Choroid plexus epithelial cell (primary cell): ENCODE measurements at places on chromosomes 11 and 22.

DNA sequence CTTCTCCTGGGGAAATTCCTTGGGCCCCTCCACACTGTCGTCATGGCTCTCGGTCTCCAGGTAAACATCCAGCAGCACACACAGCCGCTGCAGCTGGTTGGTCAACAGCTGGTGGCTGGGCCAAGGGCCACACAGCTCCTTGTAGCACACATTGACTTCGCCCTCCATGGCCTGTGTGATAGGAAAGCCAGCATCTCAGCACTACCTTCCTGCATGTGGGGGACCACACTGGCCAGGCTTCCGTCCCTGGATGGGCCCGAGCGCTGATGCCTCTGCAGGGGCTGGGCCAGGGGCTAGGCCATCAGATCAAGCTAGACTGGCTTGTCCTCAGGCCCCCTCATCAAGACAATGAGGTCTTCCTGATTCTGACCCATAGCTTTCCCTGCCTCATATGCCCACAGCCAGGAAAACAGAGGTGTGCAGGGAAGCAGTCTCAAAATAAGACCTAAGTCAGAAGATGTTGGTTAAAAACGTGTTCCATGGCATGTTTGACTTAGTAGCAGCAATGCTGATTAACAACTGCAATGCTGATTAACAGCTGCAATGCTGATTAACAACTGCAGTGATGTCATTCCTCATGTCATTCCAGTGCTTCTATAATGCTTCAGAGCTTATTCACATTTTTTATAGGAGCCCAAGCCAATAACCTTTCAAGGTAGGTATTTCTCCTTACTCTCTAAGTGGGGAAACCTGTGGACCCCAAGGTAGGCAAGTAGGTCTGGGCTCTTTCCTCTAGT is 31.3 kb downstream of the NEFH start:
- no peak for DNase-seq

DNA sequence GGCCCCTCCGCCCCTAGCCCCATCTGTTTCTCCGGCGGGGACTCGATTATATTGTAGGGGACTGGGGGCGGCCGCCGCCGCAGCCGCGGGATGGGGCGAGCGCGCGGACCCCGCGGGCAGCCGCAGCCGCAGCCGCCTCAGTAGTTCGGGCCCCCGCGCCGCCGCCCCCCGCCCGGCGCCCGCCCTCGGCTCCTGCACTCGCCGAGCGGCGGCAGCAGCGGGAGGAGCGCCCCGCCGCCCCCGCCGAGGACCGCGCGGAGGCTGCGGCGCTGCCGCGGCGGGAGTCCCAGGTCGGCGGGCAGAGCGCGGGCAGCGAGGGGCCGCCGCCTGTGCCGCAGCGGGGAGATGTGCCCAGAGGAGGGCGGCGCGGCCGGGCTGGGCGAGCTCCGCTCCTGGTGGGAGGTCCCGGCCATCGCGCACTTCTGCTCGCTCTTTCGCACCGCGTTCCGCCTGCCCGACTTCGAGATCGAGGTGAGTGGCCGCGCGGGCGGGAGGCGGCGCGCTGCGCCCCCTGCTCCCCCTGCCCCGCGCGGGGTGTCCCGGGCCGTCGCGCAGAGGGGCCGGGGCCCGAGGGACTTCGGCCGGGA is at the start of gene CECR2:
TSS of gene CECR2 (plus strand) at position 22 of the 587 bp plus-strand sequence. CDS start at position 346, 324 bp downstream.
- DNase-seq, result peak; percentile 38

DNA sequence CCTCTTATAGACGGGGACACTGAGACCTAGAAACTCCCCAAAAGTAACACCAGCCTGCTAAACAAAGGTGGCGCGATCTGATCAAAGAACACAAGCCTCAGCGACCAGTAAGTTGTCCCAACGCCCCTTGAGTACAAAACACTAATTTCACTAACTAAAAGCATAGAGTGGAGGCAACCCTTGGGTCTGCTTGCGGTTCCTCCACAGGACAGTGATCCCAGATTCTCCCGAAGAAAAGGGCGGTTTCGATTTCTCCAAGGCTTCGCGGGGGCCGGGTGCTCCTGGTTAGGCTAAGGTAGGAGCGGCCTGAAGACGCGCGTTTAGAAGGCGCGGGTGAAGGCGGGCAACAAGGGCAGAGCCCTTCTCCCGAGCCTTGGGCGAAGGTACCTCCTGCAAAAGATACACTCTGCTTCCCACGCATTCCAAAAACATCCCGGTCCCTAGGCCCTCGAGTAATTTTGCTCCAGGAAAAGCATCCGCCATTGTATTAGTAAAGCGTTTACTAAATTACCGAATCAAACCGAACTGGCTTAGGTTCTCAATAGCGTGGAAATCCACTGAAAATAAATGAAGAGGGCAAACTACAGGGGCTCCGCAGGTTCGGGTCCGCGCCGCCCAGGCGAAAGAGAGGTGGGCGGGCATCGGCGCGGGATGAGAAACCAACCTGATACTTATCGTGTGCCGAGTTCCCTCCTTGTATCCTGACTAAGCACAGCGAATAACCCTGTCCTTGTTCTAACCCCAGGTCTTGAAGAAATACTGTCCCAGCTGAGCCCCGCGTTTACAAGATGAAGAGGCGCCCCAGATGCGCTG is 2.0 kb downstream of the WT1 start:
- DNase-seq, result no peak

DNA sequence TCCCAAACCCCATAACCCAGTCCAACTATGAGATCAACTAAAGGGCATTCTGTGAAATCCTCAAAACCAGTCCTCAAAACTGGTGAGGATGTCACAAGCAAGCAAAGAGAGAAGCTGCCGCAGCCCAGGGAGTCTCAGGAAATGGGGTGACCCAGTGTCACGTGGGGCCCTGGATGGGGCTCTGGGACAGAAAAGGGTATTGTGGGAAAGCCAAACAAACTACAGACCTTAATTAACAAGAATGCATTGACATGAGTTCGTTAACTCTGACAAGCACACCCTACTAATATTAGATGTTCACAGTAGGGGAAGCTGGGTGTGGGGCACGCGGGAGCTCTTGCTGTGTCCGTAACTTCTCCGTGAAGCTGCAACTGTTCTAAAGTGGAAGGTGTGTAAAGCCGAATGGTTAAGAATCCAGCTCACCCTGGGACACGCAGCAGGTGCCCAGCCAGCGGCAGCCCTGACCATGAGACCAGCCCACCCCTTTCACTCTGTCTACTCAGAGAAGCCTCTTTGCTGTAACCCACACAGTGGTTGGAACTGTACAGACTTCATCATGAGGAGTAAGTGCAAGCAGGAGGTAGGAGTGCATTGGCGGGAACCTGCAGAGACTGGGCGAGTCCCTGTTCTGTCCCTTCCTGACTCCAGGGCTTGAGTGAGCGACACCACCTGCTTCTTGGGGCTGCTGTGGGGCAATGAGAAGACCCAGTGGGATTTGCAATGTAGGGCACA is 17.9 kb downstream of the LINC01488 start:
- peak; percentile 7 for DNase-seq

DNA sequence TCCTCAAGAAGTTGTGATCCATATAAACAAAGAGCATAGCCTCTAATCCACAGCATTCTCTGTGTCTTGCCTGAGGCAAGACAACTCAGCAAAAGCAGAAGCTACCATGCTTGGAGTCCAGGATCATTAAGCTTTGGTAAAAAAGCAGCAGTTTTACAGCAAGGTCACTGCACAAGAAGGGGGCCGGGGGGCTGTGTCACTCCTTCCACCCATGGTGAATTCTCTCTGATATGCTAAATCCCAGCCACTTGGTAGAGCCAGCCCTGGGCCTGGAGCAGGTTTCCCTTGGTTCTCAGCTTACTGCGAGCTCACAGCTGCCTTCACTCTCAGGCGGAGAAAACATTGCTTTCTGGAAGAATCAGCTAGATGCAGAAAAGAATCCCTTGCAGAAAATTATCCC is 144.7 kb downstream of the TENM4 start:
- no peak for DNase-seq

DNA sequence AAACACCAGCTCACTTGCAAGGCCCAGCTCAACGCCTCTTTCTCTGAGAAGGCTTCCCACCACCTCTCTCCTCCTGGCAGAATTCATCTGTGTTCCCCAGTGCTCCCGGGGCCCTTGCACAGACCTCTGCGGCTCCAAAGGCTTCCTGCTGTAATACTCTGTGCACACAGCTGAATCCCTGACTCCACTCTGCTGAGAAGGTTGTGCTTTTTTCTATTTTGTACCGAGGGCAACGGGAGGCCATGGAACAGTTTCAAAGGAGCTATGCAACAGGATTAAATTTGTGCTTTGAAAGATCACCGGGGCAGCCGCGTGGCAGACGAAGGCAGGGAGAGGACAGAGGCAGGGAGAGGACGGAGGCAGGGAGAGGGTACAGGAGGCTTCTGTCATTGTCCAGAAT is 49.2 kb upstream of the SYT7 start:
- DNase-seq, result peak; percentile 58

GRCh38 chr11:43874738-43875137 is 5.9 kb upstream of the ALKBH3 start:
- DNase-seq, result no peak

GRCh38 chr22:47715866-47716578 is 953.6 kb downstream of the TBC1D22A start:
- no peak for DNase-seq

DNA sequence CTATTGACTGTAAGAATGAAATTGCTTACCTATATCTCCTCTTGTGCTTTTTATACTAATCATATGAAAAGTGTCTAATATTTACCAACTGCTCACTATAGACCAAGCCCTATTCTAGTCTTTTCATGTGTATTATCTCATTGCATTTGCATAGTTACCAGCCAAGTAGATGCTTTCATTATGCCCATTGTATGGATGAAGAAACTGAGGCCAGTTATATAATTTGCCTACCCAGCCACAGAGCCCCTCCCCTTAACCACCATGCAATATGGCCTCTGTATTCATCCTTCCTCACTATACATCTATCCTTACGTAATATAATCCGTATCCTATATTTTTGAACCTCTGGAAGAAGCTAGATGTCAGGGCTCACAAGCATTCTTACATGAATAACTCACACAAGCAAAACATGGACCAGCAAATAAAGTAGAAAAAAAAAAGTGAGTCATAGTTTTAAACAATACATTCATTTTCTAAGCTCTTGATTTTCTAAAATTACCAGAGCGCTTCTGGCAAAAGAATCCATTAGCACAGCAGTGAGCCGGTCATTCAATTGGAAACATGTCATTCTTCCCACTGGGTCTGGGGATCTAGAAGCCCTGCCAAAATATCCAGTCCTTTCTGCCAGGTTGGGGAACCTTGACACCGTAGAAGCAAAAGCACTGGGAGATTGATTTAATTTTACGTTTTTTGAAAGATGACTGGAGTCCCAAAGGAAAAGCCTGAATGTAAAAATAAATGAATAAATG is 80.0 kb downstream of the C11orf91 start:
- peak; percentile 63 for DNase-seq

GRCh38 chr11:72812604-72812966 is 1.6 kb upstream of the ATG16L2 start:
- no peak for DNase-seq

- DNase-seq, result no peak
Observed at GRCh38 chr11:21289686-21290085, 620.3 kb downstream of the NELL1 start.
